ENCODE measurements at places on chromosomes 2 and 18.

DNA sequence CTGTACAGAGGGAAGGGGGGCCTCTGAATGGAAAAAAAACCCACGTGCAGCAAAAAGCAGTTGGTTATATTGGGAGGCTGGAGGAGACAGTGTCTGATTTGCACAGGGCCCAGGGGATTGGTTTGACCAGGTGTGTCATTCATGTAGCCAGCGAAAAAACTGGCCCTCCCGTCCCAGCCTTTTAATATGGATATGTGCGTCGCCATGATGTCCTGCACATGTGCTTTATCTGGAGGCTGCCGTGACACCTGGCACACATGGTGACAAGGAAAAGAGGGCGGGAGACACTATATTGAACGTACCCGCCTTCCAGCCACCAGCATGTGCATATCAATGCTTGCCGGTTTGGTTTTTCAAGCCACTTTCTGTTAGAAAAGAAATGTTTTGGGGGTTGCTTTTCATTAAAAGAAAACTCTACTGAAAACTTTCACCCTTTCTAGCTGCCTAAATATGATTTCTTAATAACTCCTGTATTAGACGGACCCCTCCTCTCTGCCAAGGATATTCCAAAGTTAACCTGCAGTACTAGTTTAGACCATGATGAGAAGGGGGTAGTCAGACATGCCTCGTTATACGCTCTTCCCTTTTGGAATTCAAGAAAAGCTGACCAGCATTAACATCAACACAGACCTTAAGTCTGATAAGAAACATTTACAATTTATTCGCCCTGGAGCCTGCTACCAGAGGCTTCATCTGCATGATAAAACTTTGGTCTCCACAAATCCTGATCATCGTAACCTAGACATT is 16.2 kb downstream of the SLC25A52 start:
- DNase-seq = no peak

- peak; percentile 25 for DNase-seq
These were observed 271.8 kb upstream of the HS6ST1 start for GRCh38 chr2:128590309-128591021.

GRCh38 chr2:169478339-169478738 is 955 bp upstream of the BBS5 start:
- DNase-seq = no peak

DNA sequence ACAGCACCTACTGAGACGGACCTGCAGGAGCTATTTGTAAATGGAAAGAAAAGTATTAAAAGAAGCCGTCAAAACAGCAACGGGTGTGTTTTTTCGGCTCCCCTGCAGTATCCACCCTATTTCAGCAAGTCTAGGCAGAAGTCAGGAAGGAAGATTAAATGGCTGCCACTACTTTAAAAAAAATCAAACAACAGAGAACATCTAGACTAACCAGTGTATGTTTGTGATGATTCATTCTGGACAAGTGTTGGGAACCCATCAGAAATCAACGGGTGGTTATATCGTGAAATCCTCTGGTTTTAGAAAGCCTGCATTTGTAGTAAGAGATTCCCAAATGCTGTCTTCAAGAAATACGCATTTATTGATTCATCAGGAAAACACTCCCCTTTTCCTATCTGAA is 9.0 kb downstream of the PMAIP1 start:
- DNase-seq = no peak

- no peak for DNase-seq
These were observed 99.6 kb upstream of the MGAT5 start for GRCh38 chr2:134154246-134154645.

Measured in activated CD8-positive, alpha-beta memory T cell treated with anti-CD3 and anti-CD28 coated beads, Interleukin-2, amount 10 ng/mL, durations not matched to agents 7 days and 5 days (primary cell).